Activated T-cell treated with anti-CD3 and anti-CD28 coated beads, Interleukin-2, amount 50 U/mL, for 72 hours (primary cell): ENCODE measurements at places on chromosomes 6 and 20. TPM values are rescaled to one million over a fixed set of nuclear protein-coding genes. Genes with fewer than 3 reads are reported as not detected.
A peak's percentile ranks its signal among the peaks of the same experiment; 100 is the strongest.

GRCh38 chr20:33685328-33686099 is 671 bp downstream of the E2F1 start:
- H3K27ac ChIP-seq, result peak overlapping the region; percentile 77
- H3K36me3 ChIP-seq, result peaks cover 11% of the 10 kb centered on the region
- H3K4me3 ChIP-seq, result peak overlapping the region; percentile 93
- DNase-seq, result peak; percentile 78

DNA sequence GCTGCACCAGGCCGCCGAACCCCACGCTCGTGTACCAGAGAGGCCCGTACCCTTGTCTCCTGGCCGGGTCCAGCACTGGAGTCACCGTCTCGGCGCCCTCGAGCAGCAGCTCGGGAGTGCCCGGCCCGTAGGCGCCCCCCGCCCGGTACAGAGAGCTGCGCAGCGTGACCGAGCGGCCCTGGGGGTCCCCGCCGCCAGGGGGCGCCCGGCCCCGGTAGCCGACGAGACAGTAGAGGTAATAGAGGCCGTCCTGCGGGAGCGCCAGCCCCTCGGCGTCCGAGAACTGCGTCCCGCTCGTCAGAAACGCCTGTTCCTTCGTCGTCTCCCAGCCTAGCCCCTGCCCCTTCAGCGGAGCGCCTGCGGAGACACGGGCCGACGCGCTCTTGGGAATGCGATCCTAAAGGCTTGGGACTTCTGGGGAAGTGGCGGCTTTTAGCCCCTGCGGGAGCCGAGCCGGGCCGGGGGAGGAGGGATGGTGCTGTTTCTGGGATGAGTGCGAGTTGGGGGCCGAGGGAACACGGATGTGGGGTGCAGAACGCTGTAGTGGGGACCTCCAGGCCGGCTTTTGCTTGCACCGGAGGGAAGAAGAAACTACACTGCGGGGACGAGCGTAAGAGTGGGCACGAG is 1.3 kb downstream of the LTB start:
- DNase-seq, result peak; percentile 97
- peak overlapping the region; percentile 91 for H3K4me3 ChIP-seq
- H3K4me1 ChIP-seq, result peaks cover 94% of the 10 kb centered on the region
- H3K27ac ChIP-seq, result peak overlapping the region; percentile 97

DNA sequence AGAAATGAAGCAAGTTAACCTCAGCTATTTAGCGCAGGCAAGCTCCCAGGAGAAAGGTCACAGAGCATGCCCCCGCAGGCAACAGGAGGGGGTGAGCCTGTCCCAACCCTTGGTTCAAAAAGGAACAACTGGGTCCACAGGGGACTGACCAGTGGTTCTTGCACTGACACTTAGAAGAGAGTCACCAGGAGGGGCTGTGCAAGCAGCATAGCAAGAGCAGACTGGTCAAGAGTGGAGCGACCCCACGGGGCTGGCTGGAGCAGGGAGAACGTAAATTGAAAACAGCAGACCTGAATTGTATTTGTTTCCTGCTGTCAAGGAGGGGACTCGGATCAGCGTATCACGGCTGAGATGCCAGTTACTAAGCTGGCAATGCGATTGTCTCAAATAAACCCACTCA is 32.8 kb downstream of the GABRR1 start:
- H3K4me3 ChIP-seq, result no peak overlapping the region
- no peak overlapping the region for H3K27ac ChIP-seq
- no peak for DNase-seq
- H3K4me1 ChIP-seq, result no peaks in the 10 kb centered on the region
- H3K27me3 ChIP-seq, result no peaks in the 10 kb centered on the region

Gene C20orf96
- total RNA-seq, result 9.4 TPM

Gene IMPG1
- not detected for total RNA-seq
